ENCODE measurements at places on chromosomes 1 and 21. TPM values are rescaled to one million over a fixed set of nuclear protein-coding genes. Genes with fewer than 3 reads are reported as not detected.

DNA sequence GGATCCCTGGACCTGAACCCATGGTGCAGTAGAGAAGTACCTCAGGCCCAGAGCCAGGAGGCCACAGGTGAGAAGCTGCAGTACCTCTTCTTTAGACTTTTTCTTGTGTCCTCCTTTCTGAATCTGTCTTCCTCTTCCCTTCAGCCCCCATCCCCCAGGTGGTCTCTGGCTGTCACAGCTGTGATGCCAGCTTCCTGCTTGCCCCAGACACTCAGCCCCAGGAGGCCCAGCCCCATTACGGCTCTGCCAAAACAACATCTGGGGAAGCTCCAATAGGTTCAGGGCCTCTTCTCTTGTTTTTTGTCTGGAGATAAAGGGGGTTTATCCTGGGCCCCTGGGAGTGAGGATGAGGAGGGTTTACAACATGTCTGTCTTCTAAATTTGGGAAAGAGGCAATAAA is 9.5 kb upstream of the BTG2 start:
- DNase-seq, result no peak

GRCh38 chr1:62840555-62840954 is 56.6 kb downstream of the ATG4C start:
- no peak for DNase-seq

GRCh38 chr1:181184621-181185020 is 96.1 kb downstream of the IER5 start:
- no peak for DNase-seq

DNA sequence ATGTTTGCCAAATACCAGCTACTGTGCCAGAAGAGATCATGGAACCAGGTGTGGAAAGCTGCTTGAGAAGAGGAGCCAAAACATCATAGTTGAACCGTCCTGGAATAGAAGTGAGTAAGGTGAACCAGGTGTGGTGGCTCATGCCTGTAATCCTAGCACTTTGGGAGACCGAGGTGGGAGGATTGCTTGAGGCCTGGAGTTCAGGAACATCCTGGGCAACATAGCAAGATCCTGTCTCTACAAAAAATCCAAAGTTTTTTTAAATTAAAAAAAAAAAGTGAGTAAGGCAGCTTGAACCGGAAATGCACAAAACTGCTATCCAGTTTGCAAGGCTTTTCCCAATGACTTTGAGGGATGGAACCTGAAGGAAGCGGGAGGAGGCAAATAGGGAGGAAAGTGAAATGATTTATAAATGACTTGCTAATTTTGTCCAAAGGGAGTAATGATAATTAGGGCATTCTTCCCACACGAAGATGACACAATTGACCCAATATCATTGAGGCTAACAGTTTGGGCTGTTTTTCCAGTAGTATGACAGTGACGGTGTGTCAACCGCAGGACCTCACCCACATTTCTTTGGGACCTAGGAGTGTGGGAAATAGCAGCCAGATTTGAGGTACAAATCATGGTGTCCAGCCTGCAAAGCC is 1.5 kb upstream of the CNN3 start:
- no peak for DNase-seq

- no peak for DNase-seq
These were observed 444.9 kb upstream of the PKN2 start for GRCh38 chr1:88239205-88239604.

DNA sequence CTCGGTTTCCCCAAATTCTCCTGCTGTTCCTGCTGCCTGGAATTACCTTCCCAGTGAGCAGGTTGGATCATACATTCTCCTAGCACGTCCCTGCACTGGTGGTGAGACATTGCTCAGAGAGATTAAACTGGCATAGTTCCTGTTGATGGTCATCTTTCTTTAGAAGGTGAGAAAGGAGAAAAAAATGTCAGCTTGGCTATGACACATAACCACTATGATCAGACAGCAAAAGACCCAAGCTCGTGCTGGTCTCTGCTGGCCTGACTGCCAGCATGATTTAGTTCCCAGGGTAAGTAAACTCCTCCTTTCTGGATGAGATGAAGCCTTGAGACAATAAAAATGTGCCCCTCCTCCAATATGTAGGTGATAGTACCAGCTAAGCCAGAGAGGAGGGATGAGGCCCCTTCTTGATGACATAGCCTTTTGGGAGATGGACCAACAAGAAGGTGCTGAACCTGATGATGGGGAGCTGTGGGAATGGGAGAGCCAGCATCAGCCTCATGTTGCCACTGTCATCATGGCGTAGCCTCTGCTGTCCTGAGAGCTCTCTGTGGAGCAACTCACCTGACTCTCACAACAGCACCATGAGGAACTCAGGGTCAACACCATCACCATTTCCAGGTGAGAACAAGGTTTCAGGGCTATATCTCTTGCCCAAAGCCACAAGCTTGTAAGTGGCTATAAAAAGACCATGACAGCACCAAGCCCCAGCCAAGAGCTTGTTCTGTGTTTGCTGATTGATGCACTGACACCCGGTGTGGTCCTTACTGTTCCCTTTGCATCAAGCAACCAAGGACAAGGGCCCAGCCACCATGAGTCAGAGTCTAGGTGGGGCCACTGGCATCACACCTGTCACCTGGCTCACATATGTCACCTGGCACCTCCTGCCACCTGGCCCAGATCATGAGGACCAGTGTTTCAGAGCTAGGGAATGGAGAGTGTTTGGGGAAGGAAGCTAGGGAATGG is 200.0 kb downstream of the MATN1 start:
- DNase-seq, result no peak

TLR5 gene
- 5.9 TPM for polyA plus RNA-seq

DNA sequence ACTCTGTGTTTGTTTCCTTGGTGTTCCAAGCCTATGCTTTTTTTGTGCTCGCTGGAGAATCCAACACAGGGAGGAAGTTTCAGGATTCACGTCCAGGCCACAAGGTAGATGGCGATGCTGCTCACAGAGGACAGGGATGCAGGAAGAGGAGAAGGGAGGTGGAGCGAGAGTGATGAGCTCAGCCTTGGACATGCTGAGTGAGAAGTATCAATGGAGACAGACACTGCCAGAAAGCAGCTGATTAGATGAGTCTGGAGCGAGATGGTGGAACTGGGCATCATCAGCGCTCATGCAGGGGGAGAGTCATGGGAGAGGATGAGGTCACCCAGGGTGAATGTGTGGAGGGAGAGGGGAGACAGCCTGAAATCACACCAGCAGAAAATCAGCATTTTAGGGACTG is 110.0 kb downstream of the GLUL start:
- no peak for DNase-seq

- no peak for DNase-seq
These were observed 111.3 kb downstream of the GREM2 start for GRCh38 chr1:240500647-240501046.

CHRNB2 gene
- polyA plus RNA-seq, result 0.26 TPM

SPRR2A gene
- polyA plus RNA-seq, result not detected

GRCh38 chr1:29349871-29350491 is 113.7 kb downstream of the PTPRU start:
- no peak for DNase-seq

AKT3 gene
- polyA plus RNA-seq, result 17.3 TPM

GRCh38 chr1:19852036-19852435 is 30.2 kb upstream of the OTUD3 start:
- no peak for DNase-seq

- no peak for DNase-seq
These were observed 58.0 kb downstream of the DISC1 start for GRCh38 chr1:231684356-231685244.

- no peak for DNase-seq
These were observed 39.3 kb downstream of the ELK4 start for GRCh38 chr1:205592443-205593003.

TFF3 gene
- 1.7 TPM for polyA plus RNA-seq

NT5C1A gene
- polyA plus RNA-seq, result 12.8 TPM

GRCh38 chr1:241860922-241861321 is 12.9 kb downstream of the EXO1 start:
- no peak for DNase-seq

SERTAD4 gene
- polyA plus RNA-seq, result 2.7 TPM

- no peak for DNase-seq
These were observed 7.0 kb downstream of the CAPZB start for GRCh38 chr1:19478322-19478721.

All from hindlimb muscle (tissue), 1 donor.